ENCODE measurements at places on chromosomes 3 and 15. TPM values are rescaled to one million over a fixed set of nuclear protein-coding genes. Genes with fewer than 3 reads are reported as not detected.

Gene TKT
- 128 TPM for total RNA-seq

Gene AAGAB
- 32.9 TPM for total RNA-seq

Gene SLC9C1
- 1.5 TPM for total RNA-seq

Gene CPLX3
- 42.8 TPM for total RNA-seq

Gene P2RY13
- 0.55 TPM for total RNA-seq

Gene SLC24A5
- total RNA-seq, result 22.1 TPM

Gene IL16
- 7.1 TPM for total RNA-seq

Gene IGDCC3
- total RNA-seq, result 5.4 TPM

Gene MAGEL2
- total RNA-seq, result 6.7 TPM

Gene ZNF620
- total RNA-seq, result 15.3 TPM

Gene RLBP1
- total RNA-seq, result 102 TPM

Gene CISH
- 3.3 TPM for total RNA-seq

Gene ITPR1
- 46.6 TPM for total RNA-seq

Gene SEC22C
- total RNA-seq, result 65.3 TPM

Gene AGBL1
- total RNA-seq, result 3.7 TPM

Gene CLDN1
- total RNA-seq, result 9.4 TPM

Gene ISG20
- total RNA-seq, result 6.5 TPM

Gene MYD88
- total RNA-seq, result 20.4 TPM

Gene NRG4
- 2.3 TPM for total RNA-seq

Gene TUSC7
- not detected for total RNA-seq

Gene KNG1
- not detected for total RNA-seq

Gene TEX9
- total RNA-seq, result 43.3 TPM

Gene IP6K1
- 68.8 TPM for total RNA-seq

Gene COL8A1
- 40.2 TPM for total RNA-seq

Gene SH2D7
- not detected for total RNA-seq

Gene SERPINI2
- not detected for total RNA-seq

Gene DZIP1L
- total RNA-seq, result 43.1 TPM

Gene GPR171
- total RNA-seq, result 0.38 TPM

Gene CTDSPL
- total RNA-seq, result 25.8 TPM

Gene ST8SIA2
- total RNA-seq, result 18.9 TPM

Gene MOBP
- total RNA-seq, result not detected

Gene SLC35G2
- 13.6 TPM for total RNA-seq

Gene BNC1
- 1.1 TPM for total RNA-seq

Gene SMAD6
- 21.2 TPM for total RNA-seq

Gene DOCK3
- 13.9 TPM for total RNA-seq

Gene PODXL2
- total RNA-seq, result 99.9 TPM

Gene CCR2
- 0.77 TPM for total RNA-seq

Gene PSMD2
- 236 TPM for total RNA-seq

Gene POLR2H
- total RNA-seq, result 62.1 TPM

Gene FAM3D
- total RNA-seq, result 6.4 TPM

Gene NLGN1
- 74.2 TPM for total RNA-seq

Gene CCRL2
- total RNA-seq, result 1.7 TPM

Gene CLEC3B
- total RNA-seq, result 109 TPM

Gene GABRR3
- total RNA-seq, result 25.8 TPM

Gene SMCO1
- 0.38 TPM for total RNA-seq

Gene C3orf85
- not detected for total RNA-seq

Gene MEF2A
- 165 TPM for total RNA-seq

Gene ACP3
- total RNA-seq, result 3.7 TPM

Gene GRIP2
- 9.1 TPM for total RNA-seq

Gene SCAANT1
- not detected for total RNA-seq

Gene ITPKA
- 2.6 TPM for total RNA-seq

Gene OIP5
- 4.6 TPM for total RNA-seq

Gene GOLGA8K
- 0.60 TPM for total RNA-seq

All from camera-type eye (tissue), 1 donor.